ENCODE measurements at places on chromosomes 7 and 10.

GRCh38 chr10:76302961-76303630 is 871.7 kb downstream of the LRMDA start:
- DNase-seq, result no peak

DNA sequence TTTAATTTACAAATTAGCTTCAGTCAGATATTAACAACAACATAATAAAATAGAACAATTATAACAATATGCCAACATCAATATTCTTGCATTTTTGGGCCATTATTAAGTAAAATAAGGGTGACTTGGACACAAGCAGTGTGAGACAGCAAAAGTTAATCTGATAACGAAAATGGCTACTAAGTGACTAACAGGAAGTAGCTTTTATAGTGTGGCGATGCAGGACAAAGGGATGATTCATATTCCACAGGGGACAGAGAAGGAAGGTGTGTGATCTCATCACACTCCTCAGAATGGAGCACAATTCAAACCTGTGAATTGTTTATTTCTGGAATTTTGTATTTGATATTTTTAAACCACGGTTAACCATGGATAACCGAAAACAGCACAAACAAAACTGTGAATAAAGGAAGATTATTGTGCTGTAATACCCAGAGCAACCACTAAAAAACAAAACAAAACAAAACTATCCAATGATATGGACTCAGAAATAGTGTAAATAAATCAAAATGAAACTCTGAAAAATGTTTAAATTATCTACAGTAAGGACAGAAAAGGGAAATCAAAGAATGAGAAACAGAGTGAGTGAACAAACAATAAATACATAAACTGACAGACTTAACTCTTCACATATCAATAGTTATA is 66.9 kb upstream of the TFEC start:
- no peak for DNase-seq

GRCh38 chr7:133197972-133198544 is 54.8 kb upstream of the EXOC4 start:
- DNase-seq, result no peak

DNA sequence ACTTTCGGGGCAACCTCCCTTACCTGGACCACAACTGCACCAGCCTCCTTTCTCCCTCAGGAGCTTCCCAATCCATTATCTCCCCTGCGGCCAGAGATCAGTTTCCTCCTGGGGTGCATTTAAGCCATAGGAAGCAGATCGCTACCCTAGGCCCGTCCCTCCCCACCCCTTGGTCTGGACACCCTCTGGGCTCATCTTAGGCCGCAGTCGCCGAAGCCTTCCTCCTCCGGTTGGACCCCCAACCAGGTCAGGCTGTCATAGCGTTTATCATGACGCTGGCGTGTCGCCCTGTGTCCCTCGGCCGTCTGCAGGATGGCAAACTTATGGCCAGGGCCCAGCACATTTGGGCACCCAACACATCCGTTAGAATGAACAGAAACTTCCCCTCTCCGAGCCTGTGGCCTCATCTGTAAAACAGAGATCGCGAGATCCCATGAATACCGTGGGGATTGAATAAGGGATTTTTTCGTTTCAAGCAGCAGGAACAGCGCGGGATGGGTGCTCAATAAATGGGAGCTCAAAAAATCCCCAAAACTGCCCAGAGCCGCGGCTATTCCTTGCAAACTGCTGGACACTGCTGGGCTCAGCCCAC is 669 bp upstream of the AP5Z1 start:
- DNase-seq, result peak; percentile 29

DNA sequence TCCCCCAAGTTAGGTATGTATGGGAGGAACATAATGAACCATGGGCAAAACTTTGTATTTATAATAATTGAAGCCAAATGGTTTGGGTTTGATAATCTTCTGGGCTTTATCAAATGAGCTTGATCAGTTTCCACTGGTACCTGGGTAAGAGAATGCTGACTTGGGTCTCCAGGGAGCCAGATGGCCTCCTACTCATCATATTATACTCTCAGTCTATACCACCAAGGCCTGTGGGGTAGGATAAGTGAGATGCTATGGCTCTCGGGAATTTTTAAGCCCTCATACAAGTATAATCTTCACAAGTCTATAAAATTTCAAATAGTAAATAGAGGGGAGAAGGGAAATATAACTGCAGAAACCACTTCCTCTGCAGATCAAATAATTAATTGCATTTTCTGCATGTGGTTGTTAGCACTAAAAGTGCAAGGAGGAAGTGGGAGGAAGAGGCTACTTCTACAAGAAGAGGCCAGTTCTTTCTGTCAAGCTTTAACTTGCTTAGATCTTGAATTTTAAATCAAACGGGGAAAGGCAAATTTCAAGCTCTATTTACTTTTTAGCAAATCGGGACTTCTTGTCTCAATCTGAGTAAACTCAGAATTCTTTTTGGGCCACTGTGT is 349.0 kb downstream of the SORCS1 start:
- DNase-seq, result no peak

GRCh38 chr10:6151087-6151977 is 51.4 kb upstream of the PFKFB3 start:
- no peak for DNase-seq

DNA sequence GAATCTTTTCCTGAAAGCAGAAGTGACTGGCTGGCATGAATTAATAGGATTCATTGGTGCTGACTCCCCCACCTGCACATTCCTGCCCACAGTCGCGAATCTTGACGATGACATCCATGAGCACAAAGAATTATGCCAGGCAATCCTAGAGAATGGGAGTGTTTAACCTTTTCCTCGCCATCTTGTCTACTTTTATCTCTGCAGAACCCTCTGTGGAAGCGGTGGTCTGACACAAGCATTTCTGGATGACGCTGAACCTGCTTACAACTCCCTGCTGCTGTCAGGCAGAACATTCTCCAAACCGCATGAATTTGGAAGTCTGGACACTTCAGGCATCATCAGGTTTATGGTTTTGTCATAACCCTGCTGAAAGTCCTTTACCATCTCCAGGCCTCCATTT is 36.5 kb downstream of the KLF6 start:
- DNase-seq, result no peak

DNA sequence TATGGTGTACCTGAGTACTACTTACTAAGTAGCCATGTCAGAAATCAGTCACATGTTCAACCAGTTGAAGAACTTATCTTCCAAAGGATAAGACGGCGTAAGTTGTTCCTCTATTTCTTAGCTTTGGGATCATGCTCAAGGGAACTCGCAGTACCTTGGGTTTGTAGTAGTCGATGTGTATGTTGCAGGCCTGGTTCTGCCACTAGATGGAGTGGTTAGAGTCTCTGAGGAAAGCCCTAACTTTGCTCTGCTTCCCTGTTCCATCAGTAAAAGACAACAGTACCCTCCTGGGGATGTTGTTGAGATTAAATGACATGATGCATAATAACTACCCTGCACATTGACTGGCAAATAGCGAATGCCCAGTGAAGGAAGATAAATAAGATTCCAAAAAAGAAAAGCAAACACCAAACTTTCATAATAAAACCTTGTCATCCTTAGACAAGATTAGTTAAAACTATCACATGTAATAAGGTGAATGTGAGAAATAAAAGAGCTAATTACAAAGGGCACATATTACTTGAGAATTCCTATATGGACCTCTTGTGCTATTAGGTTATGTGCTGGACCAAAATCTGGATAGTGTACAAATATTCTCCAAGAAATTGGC is 165.9 kb downstream of the ABCA13 start:
- DNase-seq, result no peak

GRCh38 chr10:110858297-110858934 is 13.3 kb upstream of the PDCD4 start:
- no peak for DNase-seq

- no peak for DNase-seq
These were observed 21.4 kb downstream of the BZW2 start for GRCh38 chr7:16667355-16667754.

GRCh38 chr10:29876008-29876555 is 183.3 kb downstream of the JCAD start:
- DNase-seq, result no peak

- no peak for DNase-seq
These were observed 18.0 kb upstream of the MTURN start for GRCh38 chr7:30116771-30117170.

DNA sequence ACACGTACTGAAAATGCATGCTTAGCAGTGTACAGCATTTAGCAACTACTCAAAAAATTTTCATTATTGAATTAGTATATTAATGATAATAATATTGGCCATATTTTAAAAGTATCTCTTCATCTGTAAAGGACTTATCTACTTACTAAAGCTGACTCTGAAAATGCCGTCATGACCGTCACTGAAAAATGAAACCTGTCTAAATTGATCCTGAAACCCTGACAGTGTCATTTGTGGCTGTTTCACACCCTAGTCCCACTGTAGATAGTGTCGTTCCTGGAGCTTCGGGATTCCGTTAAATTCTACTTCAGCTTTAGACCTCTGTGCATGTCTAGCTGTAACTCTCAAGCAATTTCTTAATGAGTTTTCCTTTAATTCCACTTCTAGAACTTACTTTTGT is 35.8 kb upstream of the EZH2 start:
- no peak for DNase-seq

DNA sequence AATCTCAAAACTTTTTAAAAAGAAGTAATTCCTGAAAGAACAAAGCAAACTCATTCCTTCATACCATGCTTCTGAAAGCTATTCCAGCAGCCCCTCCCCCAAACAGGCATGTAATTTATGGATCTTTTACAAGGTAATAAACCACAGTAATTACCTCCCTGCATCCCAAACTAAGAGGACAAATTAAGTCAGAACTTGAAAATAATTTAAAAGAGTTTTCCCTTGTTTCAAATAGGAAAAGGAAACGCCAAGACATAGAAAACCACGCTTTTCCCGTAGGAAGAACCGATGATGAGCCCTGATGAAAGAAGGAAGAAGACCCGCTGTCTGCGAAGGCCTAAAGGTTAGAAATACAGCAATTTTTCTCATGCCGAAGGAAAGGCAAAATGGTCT is 8.9 kb downstream of the HOXA4 start:
- DNase-seq, result no peak

DNA sequence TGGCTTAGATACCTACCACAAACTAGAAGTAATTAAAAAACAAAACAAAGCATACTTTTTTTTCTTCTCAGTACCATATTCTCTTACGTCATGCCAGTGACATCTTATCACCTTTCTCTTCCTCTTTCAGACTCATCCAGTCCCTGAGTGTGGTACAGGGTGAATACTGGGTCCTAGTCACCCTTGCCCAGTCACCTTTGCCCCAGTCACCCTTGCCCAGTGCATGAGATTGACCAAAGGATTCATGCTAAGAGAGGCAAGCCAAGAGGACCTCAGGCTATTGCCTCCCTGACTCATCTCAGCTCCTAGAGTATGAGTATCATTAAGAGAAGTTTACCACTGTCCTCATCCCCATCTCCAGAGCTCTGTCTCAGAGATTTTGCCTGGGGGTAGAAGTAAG is 10.0 kb upstream of the TSPAN12 start:
- no peak for DNase-seq

GRCh38 chr7:2978408-2978807 is 65.3 kb downstream of the CARD11 start:
- no peak for DNase-seq

DNA sequence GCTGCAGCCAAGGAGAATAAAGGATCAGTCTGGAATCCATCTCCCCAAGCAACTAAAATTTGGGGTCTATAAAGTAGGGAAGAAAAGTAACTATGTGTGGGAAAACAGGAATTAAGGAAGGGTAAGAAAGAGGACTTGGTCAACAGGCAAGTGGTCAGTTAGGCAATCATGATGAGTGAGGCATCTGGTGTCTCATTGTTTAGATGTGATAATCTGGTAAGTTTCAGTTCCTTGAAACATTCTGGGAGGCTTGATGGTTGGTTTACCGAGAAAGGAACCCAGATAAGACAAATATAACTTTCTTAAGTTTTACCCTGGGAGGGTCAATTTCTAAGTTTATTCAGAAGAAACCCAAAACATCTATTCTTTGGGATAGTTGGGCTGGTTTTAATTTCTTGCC is 22.3 kb downstream of the HYAL4 start:
- DNase-seq, result no peak

DNA sequence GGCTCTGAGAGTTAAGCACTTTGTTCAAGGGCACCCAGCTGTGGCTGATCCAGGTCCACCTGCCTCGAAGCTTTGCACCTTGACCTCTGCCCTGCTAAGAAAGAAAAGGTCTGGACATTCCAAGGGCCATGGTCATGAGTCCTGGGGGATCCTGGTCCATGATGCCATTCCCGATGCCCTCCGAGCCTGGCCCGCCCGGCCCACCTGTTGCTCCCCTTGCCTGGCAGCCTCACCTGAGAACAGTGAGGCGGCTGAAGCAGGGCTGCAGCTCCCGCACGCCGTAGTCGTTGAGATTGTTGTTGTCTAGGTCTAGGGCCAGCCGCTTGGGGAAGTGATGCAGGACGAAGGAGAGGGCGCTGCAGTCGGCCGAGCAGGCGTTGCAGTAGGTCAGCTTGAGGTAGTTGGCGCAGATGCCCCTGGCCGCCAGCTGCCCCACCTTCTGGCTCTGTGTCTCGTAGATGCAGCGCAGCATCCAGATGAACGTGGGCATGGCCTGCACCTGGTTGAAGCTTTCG is 27.5 kb downstream of the NOD1 start:
- no peak for DNase-seq

DNA sequence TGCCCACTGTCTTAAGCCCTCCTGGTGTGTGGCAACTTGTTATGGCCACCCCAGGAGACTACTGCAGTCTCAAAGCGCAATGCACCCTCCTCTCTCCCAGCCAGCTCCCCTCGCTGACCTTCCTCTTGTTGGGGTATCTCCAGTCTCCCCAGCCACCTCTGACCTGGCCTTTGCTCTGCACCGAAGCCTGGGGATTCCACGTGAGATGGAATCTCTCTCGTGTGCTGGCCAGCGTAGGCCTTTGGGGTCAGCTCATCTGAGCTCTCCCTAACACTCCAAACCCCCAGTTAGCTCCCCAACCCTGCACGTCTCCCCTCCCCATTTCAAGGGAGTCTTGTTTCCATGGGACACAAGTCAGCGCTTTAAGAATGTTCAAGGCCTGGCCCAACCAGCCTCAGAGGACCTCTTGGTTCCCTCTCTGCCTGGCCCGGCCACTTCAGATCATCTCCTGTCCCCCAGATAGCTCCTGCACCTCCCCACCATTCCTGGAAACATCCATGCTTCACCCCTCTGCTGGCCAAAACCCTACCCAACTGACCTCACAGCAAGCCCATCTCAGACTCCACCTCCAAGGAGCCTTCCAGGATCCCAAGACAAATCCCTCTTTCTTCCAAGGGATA is 11.2 kb downstream of the ITPRIP start:
- DNase-seq, result no peak

DNA sequence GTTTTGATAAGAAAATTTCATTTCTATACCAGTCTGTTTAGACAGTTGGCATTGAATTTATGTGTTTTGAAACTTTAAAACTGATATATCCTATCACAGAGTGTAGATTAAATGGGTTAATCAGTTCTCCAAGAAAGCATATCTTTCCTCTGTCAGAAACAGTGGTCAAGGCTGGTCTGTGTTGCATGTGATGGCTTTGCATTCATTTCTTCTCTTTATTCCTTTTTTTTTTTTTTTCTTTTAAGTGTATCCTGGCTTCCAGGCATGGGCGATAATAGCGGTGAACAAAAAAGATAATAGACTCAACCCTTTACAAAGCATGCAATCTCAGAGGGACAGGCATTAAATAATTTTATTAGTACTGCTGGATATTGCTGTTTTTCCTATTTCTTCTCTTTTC is 136.6 kb downstream of the LRRC4 start:
- DNase-seq, result no peak

GRCh38 chr7:90828601-90829000 is 232.5 kb downstream of the CDK14 start:
- no peak for DNase-seq

GRCh38 chr10:80988755-80989154 is 451.1 kb downstream of the SH2D4B start:
- no peak for DNase-seq

Measured in brain pericyte (primary cell).